ENCODE measurements at places on chromosomes 4 and X.

GRCh38 chr4:22498866-22499265, 17.0 kb downstream of the ADGRA3 start:
- DNase-seq: no peak

GRCh38 chr4:160161026-160161425, 1058.1 kb downstream of the RAPGEF2 start:
- DNase-seq: no peak

DNA sequence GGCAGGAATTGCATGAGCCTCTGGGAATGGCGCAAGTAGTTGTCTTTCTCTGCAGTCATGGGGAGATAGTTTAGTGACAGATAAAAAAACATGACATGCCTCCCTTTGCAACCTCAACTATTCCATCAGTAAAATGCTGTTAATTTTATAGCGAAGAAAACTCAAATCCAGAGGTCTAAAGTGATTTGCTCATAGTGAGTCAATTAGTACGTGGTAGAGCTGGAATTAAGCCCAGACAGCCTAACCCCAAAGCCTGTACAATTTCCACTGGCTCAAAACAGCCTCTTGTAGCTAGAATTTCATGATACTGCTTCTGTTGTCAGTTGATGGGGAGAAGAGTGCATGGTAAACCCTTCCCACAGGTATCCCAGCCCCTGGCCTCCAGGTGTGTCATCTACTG, 81.3 kb upstream of the TRPC5 start:
- DNase-seq: no peak

- no peak for DNase-seq
Observed at GRCh38 chrX:106302304-106302703, 134.2 kb downstream of the PWWP3B start.

GRCh38 chrX:131789664-131790063, 233.4 kb upstream of the STK26 start:
- DNase-seq: no peak

- no peak for DNase-seq
Observed at GRCh38 chr4:102560115-102560514, 59.0 kb downstream of the NFKB1 start.

DNA sequence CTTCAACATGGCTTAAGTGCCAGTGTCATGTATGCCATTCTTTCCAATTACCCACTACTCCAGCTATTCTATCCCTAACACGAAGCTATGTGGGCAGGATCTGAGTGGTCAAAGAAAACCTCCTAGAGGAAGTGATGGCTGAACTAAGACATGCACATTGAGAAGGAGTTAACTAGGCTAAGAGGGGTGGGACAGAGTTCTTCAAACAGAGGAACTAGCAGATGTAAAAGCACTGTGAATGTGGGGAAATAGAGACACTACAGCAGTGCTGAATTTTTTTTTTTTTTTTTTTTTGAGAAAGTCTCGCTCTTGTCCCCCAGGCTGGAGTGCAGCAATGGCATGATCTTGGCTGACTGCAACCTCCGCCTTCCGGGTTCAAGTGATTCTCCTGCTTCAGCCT, 6.2 kb downstream of the JCHAIN start:
- DNase-seq: no peak

DNA sequence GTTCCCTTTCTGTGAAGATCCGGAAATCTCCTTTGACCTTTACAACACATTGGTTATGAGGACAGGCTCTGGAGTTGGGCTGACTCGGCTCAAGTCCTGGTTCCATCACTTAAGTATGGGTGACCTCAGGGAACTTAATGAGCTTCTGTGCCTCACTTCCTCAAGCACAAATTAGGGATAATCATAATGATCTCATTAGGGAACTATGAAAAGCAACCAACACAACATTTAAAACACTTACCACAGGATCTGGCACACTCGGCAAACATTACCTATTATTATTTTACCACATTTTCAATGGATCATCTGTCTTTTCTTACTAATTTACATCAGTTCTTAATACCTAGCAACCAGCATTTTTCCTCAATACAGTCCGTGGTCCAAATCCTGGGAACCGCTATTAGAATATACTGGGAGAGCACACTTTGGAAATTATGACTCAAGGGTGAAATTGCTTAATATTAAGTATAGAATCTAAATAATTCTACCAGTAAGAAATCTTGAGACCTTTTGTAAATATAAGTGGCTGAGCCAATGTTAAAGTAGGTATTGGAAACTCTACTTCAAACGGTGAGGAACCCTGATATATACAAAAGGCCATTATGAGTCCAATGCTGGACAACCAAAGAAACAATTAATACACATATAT, 19.6 kb downstream of the ADGRA3 start:
- no peak for DNase-seq

DNA sequence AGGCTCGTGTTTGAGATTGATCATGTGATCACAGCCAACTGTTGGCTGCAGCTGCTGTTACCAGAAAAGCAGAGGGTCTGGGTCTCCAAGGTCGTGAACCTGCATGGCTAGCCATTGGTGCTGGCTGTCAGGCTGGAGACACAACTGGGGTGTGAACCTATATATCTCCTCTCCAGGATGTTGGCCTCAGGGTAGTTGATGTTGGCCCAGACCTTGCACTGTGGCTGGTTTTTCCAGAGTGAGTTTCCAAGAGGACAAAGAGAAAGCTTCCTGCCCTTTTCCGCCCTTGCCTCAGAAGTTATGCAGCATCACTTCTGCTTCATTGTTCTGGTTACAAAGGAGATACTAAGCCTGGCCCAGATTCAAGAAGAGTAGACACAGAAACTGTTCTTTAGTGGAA, 607.8 kb upstream of the HS3ST1 start:
- no peak for DNase-seq

DNA sequence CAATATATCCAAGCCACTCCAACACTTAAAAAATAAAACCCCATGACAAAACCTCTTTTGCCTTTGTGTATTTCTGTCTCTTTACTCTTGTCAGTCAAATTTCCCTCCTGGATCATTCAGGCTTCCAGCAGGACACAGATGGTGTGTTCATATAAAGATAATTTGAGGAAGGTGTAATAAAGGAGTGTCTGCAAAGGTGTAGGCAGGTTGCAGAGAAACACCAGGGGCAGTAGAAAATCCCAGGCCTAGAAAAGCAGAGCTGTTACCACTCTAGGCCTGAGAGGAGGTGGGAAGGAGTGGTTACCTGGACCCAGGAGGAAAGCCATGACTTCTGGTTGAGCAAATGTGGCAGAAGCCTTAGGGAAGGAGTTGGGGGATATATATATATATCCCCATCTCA, 28.8 kb downstream of the CHRNA9 start:
- no peak for DNase-seq

DNA sequence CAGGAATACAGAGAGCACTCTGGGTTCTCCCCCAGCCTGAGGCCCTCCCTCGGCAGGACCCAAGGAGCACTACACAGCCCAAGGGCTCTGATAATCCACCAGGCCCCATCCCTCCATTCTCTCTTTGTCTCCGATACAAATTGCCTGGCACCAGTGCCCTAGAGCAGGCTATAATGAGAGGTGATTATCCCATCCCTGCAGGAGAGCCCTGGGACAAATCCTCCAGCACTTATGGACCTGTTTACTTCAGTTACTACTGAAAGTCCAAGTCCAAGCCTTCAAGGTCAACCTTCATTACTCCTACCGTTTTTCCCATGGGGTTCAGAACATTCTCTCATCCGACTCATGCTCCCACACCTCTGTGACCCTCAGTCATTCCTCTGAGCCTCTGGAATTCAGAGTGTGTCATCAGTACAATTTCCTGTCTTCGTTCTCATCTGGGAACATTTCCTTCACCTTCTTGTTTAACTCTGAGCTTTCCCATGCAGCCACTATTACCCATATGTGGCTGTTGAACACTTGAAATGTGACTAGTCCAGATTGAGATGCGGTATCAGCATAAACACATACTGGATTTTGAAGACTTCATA, 299.0 kb downstream of the RAPGEF2 start:
- DNase-seq: no peak

- no peak for DNase-seq
Observed at GRCh38 chr4:138706201-138706600, 309.4 kb upstream of the NOCT start.

DNA sequence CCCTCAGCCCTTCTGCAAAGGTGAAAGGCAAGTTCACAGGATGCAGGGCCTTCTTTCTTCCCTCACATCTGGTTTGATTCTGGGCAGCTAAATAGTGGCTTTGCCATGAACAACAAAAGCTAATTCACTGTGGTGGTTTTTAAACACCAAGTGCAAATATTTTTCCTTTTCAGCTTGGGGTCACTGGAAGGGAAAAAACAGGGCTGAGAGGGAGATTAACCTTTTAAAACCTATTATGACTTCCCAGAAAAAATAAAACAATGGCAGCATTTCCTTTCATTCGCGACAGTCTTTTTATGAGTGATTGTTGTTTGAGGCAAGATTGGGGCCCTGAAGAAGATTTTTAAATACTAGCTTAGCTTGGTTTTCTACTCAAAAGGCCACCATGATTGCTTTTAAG, 103.7 kb upstream of the SCML1 start:
- DNase-seq: no peak

GRCh38 chrX:63013549-63013948, 337.6 kb downstream of the SPIN4 start:
- no peak for DNase-seq

DNA sequence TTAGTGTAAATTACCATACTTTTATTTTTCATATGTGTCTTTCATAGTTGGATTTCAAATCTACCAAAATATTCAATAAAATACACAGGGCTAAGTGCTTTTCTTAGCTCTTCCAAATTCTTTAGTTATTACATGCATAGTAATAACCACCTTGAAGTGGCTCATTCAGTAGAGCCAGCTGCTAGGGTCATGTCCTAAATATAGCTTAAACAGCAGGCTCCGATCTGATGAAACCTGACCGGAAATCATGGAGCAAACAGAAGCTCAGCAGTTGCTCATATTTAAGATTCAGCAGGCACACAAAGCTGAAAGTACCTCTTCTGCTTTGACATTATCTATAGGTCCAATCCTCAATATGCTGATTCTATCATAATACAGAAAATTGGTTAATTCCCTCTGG, 1470.4 kb downstream of the ADGRL3 start:
- no peak for DNase-seq
